ENCODE measurements at places on chromosomes 2 and 18.

DNA sequence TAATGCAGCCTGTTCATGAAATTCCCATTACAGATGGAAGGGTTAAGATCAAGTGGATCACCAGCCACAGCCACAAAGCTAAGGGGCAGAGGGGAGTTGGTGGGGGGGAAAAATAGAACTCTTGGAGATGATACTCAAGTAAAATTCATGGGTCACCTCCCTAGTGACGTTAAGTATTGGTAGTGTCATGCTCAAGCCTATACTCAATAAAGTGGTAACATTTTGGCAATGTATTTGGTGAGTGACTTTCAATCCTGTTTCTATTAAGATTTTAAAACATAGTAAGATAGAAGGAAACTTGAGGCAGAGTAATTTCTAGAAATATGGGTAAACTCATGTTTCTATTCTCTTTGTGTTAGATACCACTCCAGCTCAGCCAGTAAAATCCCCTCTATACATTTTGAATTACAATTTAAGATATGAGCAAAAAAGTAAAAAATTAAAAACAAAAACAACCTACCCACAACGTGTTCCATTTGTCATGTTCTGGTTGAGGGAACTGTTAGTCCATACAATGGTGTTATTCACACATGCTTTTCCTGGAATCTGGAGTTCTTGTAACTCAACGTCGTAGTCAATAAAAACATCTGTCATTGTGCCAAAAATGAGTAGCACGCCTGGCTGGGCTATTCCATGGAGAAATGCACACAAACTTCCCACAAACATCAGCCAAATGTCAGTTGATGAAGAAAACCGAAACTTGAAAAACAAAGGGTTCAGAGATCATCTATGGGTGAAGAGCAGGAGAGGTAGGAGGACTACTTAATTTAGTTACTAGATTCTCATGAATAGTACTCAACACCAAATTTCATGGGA, 18.1 kb downstream of the ABCB11 start:
- DNase-seq: no peak

- no peak for DNase-seq
Measured at GRCh38 chr2:118268268-118268667, 180.0 kb downstream of the INSIG2 start.

GRCh38 chr2:197599285-197599965, 76.0 kb downstream of the RFTN2 start:
- peak; percentile 18 for DNase-seq

DNA sequence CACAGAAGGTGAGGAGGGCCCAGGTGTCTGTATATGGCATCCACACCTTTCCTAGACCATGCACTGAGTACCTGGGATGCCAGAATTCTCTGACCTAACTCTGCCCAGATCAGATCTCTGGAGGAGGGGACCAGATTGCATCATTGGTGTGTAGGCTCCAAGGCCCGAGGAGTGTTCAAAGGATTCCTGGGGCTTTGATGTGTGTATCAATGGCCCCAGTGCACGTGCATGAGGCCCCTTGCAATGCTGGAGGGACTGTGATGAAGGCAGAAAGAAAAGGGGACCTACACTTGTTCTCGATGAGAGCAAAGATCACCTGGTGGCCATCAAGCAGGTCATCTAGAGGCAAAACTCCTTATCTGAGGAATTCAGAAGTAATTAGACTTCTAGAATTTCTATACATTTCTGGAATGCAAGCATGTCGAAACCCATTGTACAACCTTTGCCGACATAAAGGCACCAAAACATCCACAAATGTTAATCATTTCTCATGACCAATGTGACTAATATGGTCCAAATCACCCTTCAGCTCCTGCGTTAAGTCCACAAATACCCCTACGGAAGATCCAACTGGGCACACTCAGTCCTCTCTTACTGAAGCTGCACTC, 123.5 kb downstream of the CHST9 start:
- DNase-seq: no peak

GRCh38 chr2:26745609-26746327, 18.3 kb upstream of the SLC35F6 start:
- DNase-seq: peak; percentile 79

GRCh38 chr2:74924463-74925265, 33.8 kb upstream of the POLE4 start:
- no peak for DNase-seq

DNA sequence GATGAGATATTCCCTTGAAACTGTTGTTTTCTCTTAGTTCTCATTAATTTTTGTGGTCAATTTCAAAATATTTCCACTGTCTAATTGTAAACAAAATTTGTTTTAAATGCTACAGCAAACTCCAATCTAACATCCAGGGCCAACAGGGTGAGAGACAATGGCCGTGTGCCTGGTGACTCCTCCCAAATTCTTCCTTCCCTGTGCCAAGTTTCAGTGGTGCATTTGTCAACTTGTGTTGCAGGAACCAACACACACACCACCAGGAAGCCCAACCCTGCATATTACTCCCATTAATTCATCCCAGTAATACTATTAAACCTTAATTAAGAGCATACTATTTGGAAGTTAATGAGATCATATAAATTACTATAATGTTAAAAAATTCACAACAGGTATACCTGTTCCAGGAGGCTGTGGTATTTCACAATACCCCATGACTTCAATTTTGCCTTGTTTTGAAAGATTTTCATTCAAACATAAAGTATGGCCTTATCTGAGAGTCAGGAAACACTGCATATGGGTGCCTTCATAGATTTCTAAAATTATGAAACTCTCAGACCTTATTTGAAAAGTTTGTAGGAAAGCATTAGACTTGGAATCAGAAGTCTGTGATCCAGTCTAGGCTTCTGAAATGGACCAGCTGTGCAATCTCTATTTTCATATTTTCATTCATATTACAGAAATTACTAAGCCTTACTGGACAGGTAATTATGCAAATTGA, 1.1 kb downstream of the SERPINB2 start:
- no peak for DNase-seq

DNA sequence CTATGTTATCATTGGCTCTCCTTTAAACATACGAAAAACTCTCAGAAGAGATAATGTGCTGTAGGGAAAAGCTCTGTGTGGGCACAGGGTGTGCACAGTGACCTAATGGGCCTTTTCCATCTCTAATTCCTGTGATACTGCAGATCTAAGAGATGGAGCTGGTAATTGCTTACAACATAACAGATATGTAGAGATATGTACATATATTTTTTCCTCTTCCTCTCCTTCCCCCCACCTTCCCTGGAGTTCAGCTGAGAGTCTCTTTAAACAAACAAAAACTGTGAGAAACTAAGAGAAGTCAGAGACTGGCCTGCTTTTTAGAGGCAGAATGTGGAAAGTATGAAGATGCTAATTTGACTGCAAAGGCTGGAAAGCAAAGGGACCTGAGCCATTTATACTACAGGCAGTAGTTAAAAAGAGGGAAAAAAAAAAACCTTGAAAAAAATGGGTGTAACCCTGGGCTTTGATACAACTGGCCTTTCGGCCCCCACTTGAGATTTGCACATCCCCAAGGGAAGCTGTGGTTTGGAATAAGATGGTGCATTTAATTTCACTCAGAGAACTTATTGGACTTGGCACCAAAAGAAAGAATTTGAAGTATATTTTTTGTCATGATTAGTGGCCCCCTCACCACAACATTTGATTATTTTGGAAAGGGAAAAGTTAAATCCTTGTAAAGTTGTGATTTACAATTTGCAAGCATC, 502.2 kb upstream of the ZEB2 start:
- no peak for DNase-seq

DNA sequence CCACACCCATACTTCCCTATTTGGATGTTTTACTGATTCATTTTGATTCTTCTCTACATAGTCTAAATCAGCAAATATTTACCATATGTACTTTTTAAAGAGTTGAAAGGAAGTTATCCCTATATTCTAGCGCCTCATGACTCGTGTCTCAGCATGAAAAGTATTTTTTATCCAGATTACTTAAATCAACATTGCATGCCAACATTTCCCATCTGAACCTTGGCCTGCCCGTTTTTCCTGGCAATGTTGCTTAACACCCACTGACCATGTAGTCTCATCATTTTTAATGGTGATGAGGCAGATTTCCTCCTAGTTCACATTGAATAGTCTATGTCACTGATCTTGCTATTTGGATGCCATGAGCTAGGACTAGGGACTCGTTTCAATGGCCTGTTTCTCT, 13.2 kb upstream of the SCYGR5 start:
- DNase-seq: no peak

- DNase-seq: no peak
Measured at GRCh38 chr2:190646780-190647522, 1.9 kb upstream of the NAB1 start.

- DNase-seq: no peak
Measured at GRCh38 chr18:34794348-34794747, 84.2 kb downstream of the DTNA start.

Measured in hematopoietic multipotent progenitor cell treated with erythropoietin and hydrocortisone succinate and interleukin-3 and kit ligand, for 15 days (in vitro differentiated cells).